HCT116 (cell line): ENCODE measurements at places on chromosomes 2 and 18. TPM values are rescaled to one million over a fixed set of nuclear protein-coding genes. Genes with fewer than 3 reads are reported as not detected.

SYT4 gene
- not detected for total RNA-seq

ITPRIPL1 gene
- 12.4 TPM for total RNA-seq

DNA sequence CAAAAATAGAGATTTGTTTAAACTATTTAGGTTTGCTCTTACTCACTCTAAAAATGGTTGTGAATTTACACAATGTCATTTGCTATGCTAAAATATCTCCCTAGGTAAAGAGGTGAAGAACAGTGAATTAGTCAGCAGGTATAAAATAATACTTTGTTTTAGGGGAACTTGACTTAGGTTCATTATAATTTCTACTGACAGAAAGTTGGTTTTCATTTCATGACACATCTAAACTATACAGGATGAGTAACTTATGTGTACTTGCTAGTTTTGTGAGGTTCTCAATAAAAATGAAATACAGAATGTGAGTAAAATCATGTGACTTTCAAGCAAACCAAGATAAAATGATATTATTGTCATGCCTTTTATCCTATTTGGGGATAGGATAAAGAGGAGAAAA lies 66.0 kb downstream of the DIS3L2 start:
- peaks cover 13% of the 10 kb centered on the region; the same call in 1 of the 2 replicates for H3K36me3 ChIP-seq
- DNase-seq: no peak
- H3K4me1 ChIP-seq: no peaks in the 10 kb centered on the region
- no peaks in the 10 kb centered on the region for H3K27me3 ChIP-seq
- H3K27ac ChIP-seq: no peak overlapping the region

- H3K36me3 ChIP-seq: no peaks in the 10 kb centered on the region
- H3K27ac ChIP-seq: no peak overlapping the region
- no peaks in the 10 kb centered on the region for H3K4me1 ChIP-seq
Observed at GRCh38 chr18:60174832-60175231, 197.7 kb downstream of the MC4R start.

DNA sequence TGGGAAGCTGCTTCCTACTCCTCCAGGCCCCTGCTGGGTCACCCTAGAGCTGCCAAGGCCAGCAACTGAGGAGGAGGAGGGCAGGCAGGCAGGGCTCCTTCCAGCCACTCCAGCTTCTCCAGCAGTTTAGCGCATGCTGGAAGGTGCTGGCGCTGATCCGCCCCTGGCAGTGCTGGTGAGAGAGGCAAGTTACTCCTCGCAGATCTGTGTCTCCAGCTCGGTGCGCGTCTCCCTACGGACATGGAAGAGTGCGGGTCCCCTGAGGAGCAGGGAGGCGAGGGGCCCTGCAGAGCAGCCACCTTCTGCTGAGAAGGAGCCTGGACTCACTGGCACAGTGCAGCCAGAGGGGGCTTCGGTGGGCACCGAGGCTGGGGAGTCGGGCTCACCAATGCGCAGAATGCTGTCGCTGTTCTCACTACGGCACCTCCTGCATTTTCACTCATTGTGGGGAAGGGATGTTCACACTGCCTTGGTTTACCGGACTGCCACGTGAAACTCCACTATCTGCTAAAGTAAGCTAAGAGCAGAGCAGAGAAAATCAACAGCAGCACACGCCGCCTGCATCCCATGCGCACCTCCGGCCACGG lies 206.0 kb downstream of the HDAC4 start:
- H3K4me1 ChIP-seq: no peaks in the 10 kb centered on the region
- no peak overlapping the region for H3K4me3 ChIP-seq
- H3K36me3 ChIP-seq: no peaks in the 10 kb centered on the region

- no peaks in the 10 kb centered on the region for H3K27me3 ChIP-seq
- peaks cover 18% of the 10 kb centered on the region for H3K36me3 ChIP-seq
- no peaks in the 10 kb centered on the region for H3K4me1 ChIP-seq
- no peak overlapping the region for H3K27ac ChIP-seq
- DNase-seq: no peak
Observed at GRCh38 chr2:151808258-151809072, 19.8 kb downstream of the ARL5A start.
